Mucosa of gallbladder (tissue), 1 donor: ENCODE measurements at places on chromosomes 4 and X. TPM values are rescaled to one million over a fixed set of nuclear protein-coding genes. Genes with fewer than 3 reads are reported as not detected.

The TEX13D gene
- not detected for total RNA-seq

The FOXP3 gene
- 0.09 TPM for total RNA-seq

The BCLAF3 gene
- 13.8 TPM for total RNA-seq

The ZNF157 gene
- 0.29 TPM for total RNA-seq

The DUSP21 gene
- total RNA-seq, result not detected

The USP17L21 gene
- total RNA-seq, result not detected

The INTS12 gene
- 16.3 TPM for total RNA-seq

The SEPTIN6 gene
- 36.3 TPM for total RNA-seq

The TNIP3 gene
- total RNA-seq, result 0.32 TPM

The CENPI gene
- total RNA-seq, result 1.3 TPM
